ENCODE measurements at places on chromosomes 1 and 21.

DNA sequence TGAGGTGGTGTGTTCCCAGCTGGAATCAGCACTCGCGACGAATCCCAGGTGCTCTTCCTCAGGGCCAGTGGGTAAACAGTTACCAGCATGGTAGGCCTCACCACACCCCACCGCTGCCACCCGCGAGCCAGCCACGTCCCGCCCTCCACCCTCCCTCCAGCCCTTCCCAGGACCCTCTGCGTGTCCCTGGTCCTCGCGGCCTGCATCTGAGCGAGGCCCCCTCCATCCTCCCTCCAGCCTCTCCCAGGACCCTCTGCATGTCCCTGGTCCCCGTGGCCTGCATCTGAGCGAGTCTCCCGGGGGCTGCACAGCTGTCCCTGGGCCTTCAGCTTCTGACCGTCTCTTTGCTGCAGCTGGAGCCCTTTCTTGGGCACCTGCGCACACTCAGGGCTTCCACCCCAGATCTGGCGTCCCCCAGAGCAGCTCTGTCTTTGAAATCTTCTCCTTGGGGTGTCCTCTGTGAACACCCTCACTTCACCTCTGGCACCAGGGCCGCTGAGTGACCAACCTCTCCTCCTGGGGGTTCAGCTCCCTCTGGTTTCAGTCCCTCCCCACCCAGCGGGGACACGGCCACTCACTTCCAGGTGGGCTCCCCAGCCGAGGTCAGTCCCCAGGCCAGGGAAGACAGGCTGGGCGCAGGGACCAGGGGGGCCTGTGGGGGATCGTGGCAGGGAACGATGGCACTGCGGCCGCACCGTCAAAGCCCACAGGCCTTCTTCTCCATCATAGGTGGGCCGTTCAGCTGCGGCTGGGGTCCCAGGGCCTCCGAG is 57.8 kb upstream of the COL6A2 start:
- no peaks in the 10 kb centered on the region for H3K36me3 ChIP-seq
- no peaks in the 10 kb centered on the region for H3K4me1 ChIP-seq
- H3K4me3 ChIP-seq = no peak overlapping the region
- peaks cover 4% of the 10 kb centered on the region for H3K27me3 ChIP-seq
- DNase-seq = no peak
- no peak overlapping the region for H3K27ac ChIP-seq

- no peak for DNase-seq
- H3K27me3 ChIP-seq = no peaks in the 10 kb centered on the region
- H3K27ac ChIP-seq = no peak overlapping the region
- H3K36me3 ChIP-seq = peaks cover 51% of the 10 kb centered on the region
These were observed 49.3 kb downstream of the FBXO42 start for GRCh38 chr1:16302709-16303627.

GRCh38 chr1:63621698-63622097 is 28.5 kb downstream of the PGM1 start:
- DNase-seq = no peak
- H3K27me3 ChIP-seq = no peaks in the 10 kb centered on the region
- peaks cover 10% of the 10 kb centered on the region for H3K4me1 ChIP-seq

DNA sequence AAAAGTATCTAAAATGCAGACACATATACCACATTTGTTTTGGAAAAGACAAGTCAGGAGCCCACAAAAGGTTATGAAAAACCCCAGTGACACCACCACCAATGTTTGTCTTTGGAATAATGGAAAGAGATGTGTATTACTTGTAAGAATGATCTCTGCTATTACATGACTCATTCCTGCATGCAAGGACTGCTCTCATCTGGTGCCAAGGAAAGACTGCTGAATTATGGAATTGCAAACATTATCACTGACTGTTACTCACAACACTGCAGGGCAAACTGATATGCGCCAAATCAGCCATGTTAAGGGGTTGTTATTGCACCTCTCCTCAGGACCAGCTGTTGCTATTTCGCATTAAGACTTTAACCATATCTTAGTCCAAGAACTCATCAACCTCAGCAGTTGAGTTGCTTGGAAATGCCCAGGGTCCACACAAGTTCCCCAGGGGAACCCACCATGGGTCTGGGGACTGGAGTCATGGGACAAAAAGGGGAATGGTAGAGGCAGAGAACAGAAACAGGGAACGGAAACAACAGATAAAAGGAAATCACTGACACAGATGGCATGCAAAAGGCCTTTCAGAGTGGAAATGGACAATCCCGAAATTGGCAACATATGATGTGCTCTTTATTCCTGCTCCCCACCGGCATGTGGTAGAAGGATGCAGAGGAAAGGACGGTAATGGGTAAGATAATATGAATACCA is 34.4 kb downstream of the CAPZB start:
- peaks cover 61% of the 10 kb centered on the region for H3K4me1 ChIP-seq
- H3K27ac ChIP-seq = no peak overlapping the region
- no peaks in the 10 kb centered on the region for H3K27me3 ChIP-seq
- DNase-seq = no peak
- no peaks in the 10 kb centered on the region for H3K36me3 ChIP-seq

- H3K27me3 ChIP-seq = no peaks in the 10 kb centered on the region
- H3K4me3 ChIP-seq = no peak overlapping the region
These were observed 29.0 kb upstream of the RHOU start for GRCh38 chr1:228706305-228706704.

DNA sequence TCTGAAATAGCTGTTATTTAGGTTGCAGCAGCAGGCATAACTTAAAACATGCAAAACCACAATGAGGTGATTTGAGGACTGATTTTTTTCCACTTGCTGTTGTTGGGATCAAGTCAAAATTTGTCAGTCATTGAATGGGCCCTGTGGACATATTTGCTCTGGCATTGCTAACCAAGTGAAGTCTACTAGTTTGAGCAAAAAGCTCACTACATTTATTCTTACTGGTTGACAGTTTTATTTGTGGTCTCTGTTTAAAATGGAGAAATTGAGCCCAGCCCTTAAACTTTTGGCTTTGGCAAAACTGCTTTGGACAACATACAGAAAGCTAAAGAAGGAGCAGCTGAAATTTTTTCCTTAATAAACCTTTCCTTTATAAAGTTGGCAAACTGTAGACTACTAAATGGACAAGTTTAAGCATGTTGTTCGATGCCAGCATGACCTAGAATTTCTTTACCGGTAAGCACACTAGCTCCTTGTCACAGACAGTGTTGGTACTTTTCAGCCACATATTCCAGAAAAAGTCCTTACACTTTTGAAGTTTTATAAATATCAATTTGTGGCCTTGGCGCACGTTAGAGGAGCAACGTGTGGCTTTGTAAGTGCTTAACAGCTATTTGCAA is 234.6 kb downstream of the USP25 start:
- H3K4me1 ChIP-seq = no peaks in the 10 kb centered on the region
- no peaks in the 10 kb centered on the region for H3K27me3 ChIP-seq
- H3K36me3 ChIP-seq = no peaks in the 10 kb centered on the region
